Activated CD4-positive, alpha-beta memory T cell treated with anti-CD3 and anti-CD28 coated beads for 36 hours (primary cell): ENCODE measurements at places on chromosomes 5 and 9. TPM values are rescaled to one million over a fixed set of nuclear protein-coding genes. Genes with fewer than 3 reads are reported as not detected.
A peak's percentile ranks its signal among the peaks of the same experiment; 100 is the strongest.

GRCh38 chr9:134320126-134320867 lies 6.0 kb upstream of the RXRA start:
- H3K4me3 ChIP-seq: no peak overlapping the region
- no peak overlapping the region for H3K27ac ChIP-seq
- no peak for DNase-seq

Gene CNTNAP3
- total RNA-seq: not detected

GRCh38 chr5:173853370-173854131 lies 34.6 kb upstream of the CPEB4 start:
- no peak overlapping the region for H3K4me3 ChIP-seq
- peaks cover 4% of the 10 kb centered on the region for H3K36me3 ChIP-seq
- H3K27me3 ChIP-seq: peaks cover 6% of the 10 kb centered on the region

DNA sequence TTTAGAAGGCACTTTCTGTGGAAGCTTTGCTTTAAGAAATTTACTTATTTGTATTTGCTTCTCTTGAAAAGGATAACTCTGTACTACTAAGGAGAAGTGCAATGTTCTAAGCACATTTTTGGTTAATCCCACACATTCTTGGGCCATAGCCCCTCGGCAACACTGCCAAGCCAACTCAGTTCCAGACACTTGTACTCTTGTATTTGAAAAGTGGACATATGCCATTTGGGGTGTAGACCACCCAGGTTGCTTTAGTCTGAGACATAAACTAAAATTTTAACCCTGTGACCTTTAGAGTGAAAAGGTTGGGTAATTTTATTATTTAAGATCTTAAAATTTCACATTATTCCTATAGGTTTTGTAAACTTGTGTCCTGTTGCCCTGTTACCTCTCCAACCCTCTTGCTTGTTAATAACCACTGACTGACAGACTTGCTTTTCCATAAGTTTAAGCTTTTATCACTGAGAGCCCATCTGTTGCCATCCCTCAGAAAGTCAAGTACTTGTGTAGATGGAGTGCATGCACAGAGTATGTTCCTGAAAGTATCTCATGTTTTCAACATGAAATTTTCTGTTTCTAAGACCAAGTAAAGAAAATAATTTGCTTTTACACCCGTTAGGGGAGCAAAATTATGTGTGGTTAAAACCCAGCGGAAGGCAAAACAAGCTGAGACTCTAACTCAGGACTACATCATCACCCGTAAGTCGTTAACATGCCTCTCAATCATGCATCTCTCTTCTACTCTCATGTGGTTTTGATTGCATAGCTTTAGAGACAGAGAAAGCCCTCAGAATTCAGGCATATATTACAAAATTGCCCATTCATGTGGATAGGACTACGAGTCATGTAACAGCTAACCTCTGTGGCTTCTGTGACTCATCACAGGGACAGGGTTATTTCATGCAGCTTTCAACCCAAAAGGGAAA lies 117.3 kb downstream of the GDNF start:
- peaks cover 34% of the 10 kb centered on the region for H3K36me3 ChIP-seq
- peak overlapping the region; percentile 67 for H3K27ac ChIP-seq
- peak; percentile 62 for DNase-seq
- peaks cover 6% of the 10 kb centered on the region for H3K27me3 ChIP-seq
- peaks cover 34% of the 10 kb centered on the region for H3K4me1 ChIP-seq

- DNase-seq: no peak
- no peak overlapping the region for H3K4me3 ChIP-seq
- no peaks in the 10 kb centered on the region for H3K36me3 ChIP-seq
- H3K27ac ChIP-seq: no peak overlapping the region
- peaks cover 17% of the 10 kb centered on the region for H3K4me1 ChIP-seq
Observed at GRCh38 chr5:73896097-73896496, 270.1 kb downstream of the ARHGEF28 start.

Gene PAIP1
- total RNA-seq: 50.5 TPM

Gene CDH18
- not detected for total RNA-seq

Gene STK32A
- total RNA-seq: not detected

DNA sequence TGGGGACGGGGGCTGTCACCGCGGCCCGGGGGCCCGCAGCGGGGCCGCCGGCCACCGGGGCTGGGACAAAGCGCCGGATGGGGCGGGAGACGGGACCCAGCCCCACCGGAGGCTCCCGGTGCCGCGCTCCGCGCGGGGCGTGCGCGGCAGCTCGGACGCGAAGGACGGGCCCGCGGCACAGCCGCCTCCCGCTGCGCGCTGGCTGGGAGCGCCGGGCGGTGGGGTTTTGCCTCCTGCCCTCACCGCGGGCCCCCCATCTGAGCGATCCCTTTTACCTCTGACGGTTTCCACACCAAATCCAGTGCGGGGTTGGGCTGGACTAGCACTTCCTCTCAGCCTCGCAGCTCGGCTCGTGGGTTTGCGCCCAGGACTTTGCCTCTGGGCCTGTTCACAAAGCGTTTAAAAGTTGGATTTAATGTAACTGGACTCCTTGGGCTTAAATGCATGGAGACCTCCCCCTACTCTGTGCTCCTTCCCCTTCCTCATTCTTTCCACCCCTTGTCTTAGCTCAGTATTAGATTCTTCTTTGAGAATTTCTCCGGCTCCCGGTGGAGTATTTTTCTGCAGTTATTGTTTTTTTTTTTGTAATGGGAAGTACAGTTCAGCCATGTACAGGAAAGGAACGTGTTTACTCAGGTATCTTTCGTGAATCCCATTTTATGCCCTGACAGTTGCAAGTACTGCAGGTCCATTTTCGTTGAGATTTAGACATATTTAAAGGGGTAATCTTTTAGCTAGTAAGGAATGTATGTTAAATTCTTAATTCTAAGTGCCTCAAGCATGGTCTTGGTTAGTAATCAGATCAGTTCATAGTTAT lies 691 bp downstream of the FCHO2 start:
- peak; percentile 42 for DNase-seq
- H3K36me3 ChIP-seq: no peaks in the 10 kb centered on the region
- peaks cover 14% of the 10 kb centered on the region for H3K4me1 ChIP-seq
- H3K4me3 ChIP-seq: peak overlapping the region; percentile 76
- H3K27me3 ChIP-seq: peaks cover 39% of the 10 kb centered on the region

Gene WDR5
- total RNA-seq: 41.6 TPM

GRCh38 chr9:113566712-113567071 lies 103.2 kb downstream of the RGS3 start:
- H3K27ac ChIP-seq: no peak overlapping the region
- no peak overlapping the region for H3K4me3 ChIP-seq
- H3K36me3 ChIP-seq: no peaks in the 10 kb centered on the region
- DNase-seq: no peak
- peaks cover 12% of the 10 kb centered on the region for H3K4me1 ChIP-seq

GRCh38 chr9:116733010-116733641 lies 46.0 kb downstream of the TRIM32 start:
- H3K36me3 ChIP-seq: no peaks in the 10 kb centered on the region
- H3K4me1 ChIP-seq: peaks cover 3% of the 10 kb centered on the region
- DNase-seq: no peak
- H3K27ac ChIP-seq: no peak overlapping the region

Gene SPINK9
- not detected for total RNA-seq

GRCh38 chr5:65808818-65809217 lies 86.8 kb downstream of the NLN start:
- no peak for DNase-seq
- H3K27me3 ChIP-seq: peaks cover 2% of the 10 kb centered on the region
- peaks cover 30% of the 10 kb centered on the region for H3K4me1 ChIP-seq
- no peak overlapping the region for H3K4me3 ChIP-seq
- peaks cover 34% of the 10 kb centered on the region for H3K36me3 ChIP-seq

GRCh38 chr9:130846487-130847305 lies 11.6 kb downstream of the ABL1 start:
- no peak overlapping the region for H3K27ac ChIP-seq
- DNase-seq: no peak
- no peaks in the 10 kb centered on the region for H3K27me3 ChIP-seq
- H3K4me1 ChIP-seq: peaks cover 5% of the 10 kb centered on the region
- H3K4me3 ChIP-seq: no peak overlapping the region

Gene ADGRD2
- not detected for total RNA-seq

GRCh38 chr5:61263561-61264272 lies 68.3 kb upstream of the ZSWIM6 start:
- peaks cover 7% of the 10 kb centered on the region for H3K27me3 ChIP-seq
- H3K4me1 ChIP-seq: peaks cover 5% of the 10 kb centered on the region
- no peaks in the 10 kb centered on the region for H3K36me3 ChIP-seq
- DNase-seq: no peak
- H3K27ac ChIP-seq: no peak overlapping the region
